ENCODE measurements at places on chromosomes 2 and 18. TPM values are rescaled to one million over a fixed set of nuclear protein-coding genes. Genes with fewer than 3 reads are reported as not detected.

DNA sequence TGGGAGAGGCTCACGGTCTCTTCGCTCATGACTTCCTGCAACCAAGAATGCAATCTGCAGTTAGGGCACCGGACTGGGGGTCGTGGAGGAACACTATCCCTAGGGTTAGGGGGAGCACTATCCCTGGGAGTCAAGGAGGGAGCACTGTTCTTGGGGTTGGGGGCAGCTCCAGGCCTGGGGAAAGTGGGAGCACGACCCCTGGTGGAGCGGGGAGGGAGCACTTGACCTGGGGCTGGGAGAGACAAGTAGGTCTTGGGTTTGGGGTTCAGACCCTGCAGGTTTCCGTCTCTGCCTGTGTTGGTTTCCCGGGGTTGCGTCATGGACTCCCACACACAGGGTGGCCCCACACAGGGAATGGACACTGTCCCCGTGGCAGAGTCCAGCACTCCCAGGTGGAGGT, 133.6 kb downstream of the TPO start:
- no peak for DNase-seq

DNA sequence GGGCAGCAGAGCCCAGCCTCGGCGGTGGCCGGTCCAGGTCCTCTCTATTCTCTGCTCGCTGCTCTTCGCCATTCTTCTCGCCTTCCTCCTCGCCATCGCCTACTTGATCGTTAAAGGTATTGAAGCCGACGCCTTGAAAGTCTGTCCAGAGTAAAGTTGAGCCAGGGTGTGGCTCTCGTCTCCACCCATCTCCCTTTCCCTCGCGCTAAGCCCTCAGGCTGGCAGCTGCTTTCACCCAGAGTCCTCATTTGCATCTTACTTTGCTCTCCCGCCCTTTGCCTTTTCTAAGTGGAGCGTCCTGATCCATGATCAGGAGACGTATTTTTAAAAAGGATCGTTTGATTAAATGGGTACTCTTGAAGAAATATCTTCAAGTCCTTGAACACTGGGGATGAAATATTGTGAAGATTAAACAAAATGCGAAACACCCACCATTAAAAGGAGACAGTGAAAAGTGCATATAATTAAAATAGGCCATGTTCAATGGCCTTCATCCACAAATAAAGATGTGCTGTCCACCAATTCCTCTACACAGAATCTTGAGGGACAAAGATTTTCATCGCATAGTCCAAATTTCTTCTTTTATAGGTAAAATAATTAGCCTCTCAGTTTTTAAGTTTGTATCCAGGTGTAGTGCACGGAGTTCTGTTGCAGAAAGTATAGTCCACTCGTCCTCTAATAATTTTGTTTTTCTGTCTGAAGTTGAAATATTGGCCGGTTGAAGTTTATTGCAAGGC, 657 bp downstream of the ARL6IP6 start:
- no peak for DNase-seq

GRCh38 chr2:69269330-69269729, 117.7 kb downstream of the GFPT1 start:
- DNase-seq, result no peak

DNA sequence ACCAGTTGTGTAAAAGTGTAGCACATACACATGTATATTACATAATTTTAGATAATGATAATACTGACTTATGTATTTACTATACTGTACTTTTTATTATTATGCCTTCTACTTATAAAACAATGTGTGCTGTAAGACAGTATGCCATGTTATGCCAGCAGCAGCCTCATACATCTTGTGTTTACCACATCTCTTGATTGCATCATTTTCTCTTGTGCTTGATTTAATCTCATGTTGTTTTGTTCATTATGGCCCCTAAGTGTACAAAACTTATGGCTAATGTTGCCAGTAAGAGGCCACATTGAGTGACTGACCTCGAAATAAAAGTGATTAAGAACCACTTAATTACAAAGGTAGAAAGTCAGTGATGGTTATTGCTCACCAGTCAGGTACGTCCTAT, 128.0 kb upstream of the SP5 start:
- DNase-seq, result no peak

- no peak for DNase-seq
These were observed 41.5 kb downstream of the RNF144A start for GRCh38 chr2:6958616-6959235.

DNA sequence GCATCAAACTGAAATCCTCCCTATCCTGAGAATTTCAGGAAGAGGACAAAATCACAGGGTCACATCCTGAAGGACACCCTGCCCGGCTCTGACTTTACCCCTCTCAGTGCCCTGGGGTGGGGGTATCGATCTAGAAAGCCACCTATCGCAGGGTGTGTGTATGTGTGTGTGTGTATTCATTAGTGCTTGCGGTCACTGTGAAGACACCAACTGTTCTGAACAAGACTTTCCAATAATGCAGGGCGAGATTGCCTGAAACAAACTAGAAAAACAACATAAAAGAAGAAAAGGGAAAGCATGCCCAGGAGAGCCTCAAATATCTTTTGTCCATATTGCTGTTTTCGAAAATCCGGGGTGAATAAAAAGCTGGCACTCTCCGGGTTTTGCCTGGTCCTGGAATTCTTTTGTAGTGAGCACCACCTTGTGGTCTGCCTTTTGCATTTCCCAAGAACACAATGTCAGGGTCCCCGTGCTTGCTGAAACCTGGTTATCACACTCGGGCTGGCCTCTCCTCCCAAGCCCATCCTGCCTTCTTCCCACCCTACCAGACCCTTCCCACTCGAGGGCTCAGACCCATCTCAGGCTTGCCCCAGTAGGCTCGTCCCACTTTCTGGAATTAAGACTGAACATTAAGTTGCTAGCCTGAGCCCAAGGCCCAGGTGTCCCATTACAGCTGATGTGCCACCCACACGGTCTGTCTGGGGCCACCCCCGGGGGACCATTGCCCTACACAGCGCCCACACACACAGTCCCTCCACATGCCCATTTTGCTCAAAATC, 25.0 kb upstream of the COPS8 start:
- DNase-seq, result no peak

DNA sequence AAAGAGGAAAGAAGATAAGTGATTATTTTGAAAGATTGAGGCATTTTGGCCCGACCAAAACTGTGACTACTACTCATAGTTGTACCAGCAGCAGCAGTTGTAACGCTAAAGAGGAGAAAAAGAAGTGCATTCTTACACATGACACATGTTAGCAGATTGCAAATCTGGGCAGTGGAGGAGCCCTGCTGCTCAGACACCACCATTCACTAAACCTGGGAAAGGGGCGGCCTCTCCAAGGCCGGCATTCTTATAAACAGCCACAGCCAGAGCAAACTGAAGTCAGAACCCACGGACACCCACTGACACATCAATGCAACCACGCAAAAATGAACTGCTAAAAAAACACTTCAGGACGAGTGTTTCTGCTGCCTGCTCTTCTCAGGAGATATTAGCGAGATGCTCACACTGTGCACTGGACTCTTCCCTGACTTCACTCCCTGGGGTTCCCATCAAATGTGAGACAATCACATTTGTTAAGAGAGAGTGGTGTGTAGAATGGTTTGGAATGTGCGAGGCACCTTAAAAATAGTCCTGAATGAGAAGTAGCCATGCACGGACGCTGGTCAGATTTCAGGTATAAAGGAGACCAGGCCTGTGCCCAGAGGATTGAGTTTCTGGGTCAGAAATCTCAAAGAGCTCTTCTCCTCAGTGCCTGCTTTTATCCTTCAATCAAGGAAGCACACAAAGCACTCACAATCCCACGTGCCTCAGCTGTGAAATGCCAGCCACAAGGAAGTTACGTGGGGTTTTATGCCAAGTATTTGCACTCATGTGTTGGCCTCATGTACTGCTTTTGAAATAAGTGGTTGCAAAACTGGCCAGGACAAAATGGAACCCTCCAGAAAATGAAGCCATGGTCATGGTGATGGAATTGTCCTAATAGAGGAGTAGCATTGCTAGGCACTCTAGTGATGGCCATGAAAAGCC, 83.4 kb downstream of the MTCL1 start:
- DNase-seq, result no peak

- DNase-seq, result no peak
These were observed 152.5 kb upstream of the AQP4 start for GRCh38 chr18:27017901-27018500.

DNA sequence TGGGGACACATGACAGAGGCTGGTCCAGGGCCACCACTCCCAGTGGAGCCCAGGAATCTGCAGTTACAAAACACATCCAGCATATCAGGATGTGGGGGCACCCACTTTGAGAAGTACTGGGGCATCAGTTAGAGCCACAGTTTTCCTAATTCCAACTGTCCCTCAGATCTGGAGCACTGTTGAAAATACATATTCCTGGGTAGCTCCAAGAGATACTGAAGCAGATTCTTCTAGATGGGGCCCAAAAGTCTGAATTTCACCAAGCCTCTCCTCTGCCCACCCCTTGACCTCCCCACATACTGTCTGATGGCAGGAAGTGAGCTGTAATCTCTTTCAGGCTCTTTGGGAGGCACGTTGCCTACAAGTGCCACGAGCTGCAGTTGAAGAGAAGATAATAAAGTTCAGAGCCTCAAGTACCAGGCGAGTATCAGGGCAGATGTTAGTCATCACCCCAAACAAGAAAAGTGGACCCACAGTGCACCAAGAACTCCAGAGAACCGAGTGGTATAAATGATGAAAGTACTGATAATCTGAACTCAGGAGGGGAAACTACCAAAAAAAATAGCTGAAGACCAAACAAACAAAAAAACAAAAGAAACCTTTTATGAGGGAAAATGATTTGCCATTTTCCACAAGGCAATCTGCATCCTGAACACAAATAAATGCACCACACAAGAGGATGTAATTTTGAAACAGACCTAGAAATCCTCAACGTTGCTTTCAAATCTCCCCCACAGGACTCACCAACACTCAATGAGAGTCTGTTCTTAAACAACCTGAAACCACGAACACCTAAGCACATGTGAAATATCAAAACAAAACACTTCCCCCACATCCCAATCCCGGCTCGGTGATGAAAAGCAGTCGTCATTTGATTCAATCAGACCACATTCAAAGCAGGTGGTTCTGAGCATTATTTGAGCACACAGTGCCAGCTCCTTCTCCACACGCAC, 98.7 kb downstream of the TCF4 start:
- no peak for DNase-seq

- no peak for DNase-seq
These were observed 80.4 kb downstream of the MTA3 start for GRCh38 chr2:42648796-42649195.

- DNase-seq, result no peak
These were observed 184.6 kb downstream of the CYP26B1 start for GRCh38 chr2:71962911-71963694.

- DNase-seq, result no peak
These were observed 62.9 kb downstream of the POMC start for GRCh38 chr2:25105336-25106085.

DNA sequence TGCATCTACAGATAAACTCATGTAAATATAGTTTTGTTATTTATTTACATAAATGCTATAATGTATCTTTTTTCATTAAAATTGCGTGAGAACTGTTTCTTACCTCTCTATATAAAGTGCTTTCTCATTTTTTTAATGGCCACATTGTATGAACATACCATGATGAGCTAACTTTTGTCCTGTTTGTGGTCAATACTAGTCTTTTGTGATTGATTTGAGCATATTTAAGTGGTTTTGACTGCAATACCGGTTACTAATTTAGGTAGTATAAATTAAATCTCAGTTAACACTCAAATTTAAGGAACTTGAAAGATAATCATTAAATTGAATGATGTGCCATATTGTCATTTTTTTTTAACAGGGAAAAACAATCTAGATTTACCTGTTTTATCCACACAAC, 108.2 kb downstream of the HAUS1 start:
- no peak for DNase-seq

DNA sequence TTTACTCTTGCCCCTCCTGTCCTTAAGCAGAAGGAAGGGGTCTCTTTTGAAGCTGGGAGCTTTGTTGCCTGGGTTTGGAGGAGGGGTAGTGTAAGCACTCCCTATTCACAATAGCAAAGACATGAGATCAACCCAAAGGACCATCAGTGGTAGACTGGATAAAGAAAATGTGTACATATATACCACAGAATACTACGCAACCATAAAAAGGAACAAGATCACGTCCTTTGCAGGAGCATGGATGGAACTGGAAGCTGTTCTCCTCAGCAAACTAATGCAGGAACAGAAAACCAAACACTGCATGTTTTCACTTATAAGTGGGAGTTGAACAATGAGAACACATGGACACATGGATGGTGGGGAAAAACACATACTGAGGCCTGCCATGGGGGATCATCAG, 281.1 kb upstream of the REV1 start:
- DNase-seq, result no peak

- DNase-seq, result no peak
These were observed 74.6 kb downstream of the COX7A2L start for GRCh38 chr2:42286268-42286946.

DNA sequence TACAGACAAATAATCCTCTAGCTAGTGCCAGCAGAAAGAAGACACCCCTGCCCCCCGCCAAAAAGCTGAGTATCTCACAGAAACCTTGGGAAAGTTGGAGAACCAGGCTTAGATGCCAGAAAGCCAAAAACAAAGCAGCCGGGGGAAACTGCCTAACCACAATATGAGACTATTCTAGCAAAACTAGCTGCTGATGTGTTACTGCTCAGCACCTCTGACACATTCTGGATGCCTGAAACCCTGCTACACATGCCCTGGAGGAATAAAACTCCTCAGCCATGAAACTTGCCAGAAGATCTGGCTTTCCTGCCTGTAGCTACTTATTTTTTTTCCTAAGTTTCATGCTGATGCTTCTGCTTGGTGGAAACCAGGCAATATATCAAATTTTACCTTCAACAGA, 122.7 kb upstream of the GCFC2 start:
- DNase-seq, result no peak

DNA sequence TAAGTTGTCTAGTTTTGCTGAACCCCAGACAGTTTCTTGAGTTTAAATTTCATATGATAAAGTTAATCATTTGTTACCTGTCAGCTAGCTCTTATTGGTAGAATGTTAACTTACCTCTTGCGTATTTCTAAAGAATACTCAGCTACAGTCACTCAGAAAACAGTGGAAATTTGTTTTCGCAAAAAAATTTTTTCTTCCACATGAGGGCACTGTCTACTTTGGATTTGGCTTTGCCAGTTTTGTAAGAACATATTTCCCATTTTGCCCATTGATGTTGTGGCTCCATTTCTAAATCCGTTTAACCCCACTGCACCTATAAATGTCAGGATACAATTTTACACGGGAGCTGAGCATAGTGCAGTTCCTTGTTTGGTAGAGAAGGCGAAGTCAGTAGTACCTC, 19.1 kb upstream of the GCFC2 start:
- no peak for DNase-seq

- no peak for DNase-seq
These were observed 22.4 kb downstream of the APOB start for GRCh38 chr2:21021430-21021829.

- DNase-seq, result no peak
These were observed 324.3 kb upstream of the PKDCC start for GRCh38 chr2:41723526-41723925.

ST6GAL2 gene
- total RNA-seq, result 0.27 TPM

DYNAP gene
- not detected for total RNA-seq

VIT gene
- 4.3 TPM for total RNA-seq

SOWAHC gene
- total RNA-seq, result 8.3 TPM

MEIS1 gene
- 12.1 TPM for total RNA-seq

AGXT gene
- total RNA-seq, result not detected

Measured in Peyer's patch (tissue), 4 donors.